CD4-positive, alpha-beta T cell treated with Interferon gamma for 1 hour (primary cell): ENCODE measurements at places on chromosomes 3 and 15.

GRCh38 chr15:25600751-25601150, 161.9 kb upstream of the UBE3A start:
- DNase-seq: no peak

GRCh38 chr3:13229273-13229949, 156.2 kb upstream of the IQSEC1 start:
- DNase-seq: no peak

- no peak for DNase-seq
These were observed 64.5 kb downstream of the GLDN start for GRCh38 chr15:51405693-51406523.

DNA sequence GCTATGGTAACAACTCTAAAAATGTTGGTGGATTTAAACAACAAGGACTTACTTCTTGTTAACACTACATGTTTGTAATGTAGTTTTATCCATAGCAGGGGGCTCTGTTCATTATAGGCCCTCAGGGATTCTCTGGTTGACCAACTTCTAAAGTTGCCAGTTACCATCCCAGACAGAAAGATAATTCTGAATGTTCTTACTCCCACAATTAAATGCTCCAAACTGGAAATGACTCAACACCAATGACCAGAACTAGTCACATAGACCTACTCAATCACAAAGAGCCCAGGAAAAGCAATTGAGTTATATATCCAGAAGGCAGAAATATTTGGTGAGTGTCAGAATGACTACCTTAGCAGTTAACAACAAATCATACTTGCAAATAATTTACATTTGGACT, 199.3 kb upstream of the UMPS start:
- no peak for DNase-seq

DNA sequence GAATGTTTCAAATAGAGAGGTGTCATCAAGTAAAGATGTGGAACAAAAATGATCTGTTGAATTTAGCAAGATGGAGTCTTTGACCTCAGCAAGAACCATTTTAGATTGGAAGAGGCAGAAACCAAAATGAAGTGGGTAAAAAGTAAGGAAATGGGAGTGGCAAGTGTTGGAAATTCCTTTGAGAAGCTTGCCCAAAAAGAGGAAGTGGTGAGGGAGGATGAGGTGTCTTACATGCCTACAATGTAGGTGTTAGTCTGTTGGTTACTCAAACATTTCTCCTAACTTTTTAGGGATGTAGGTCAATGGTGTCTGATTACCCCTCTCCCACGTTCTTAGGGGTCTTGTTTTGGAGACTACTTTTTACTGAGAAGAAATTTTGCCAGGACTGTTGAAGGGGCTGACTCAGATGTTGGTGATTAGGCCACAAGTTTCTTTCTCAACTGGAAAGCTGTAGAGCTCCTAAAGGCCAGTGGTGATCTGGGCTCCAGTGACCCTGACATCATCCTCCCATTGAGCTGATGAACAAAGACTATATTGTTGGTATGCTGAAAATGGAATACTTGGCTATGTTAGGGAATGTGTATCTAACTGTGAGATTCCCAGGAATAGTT, 5.1 kb downstream of the PPP2R3A start:
- DNase-seq: no peak

- DNase-seq: no peak
These were observed 92.7 kb downstream of the UACA start for GRCh38 chr15:70670680-70671079.

DNA sequence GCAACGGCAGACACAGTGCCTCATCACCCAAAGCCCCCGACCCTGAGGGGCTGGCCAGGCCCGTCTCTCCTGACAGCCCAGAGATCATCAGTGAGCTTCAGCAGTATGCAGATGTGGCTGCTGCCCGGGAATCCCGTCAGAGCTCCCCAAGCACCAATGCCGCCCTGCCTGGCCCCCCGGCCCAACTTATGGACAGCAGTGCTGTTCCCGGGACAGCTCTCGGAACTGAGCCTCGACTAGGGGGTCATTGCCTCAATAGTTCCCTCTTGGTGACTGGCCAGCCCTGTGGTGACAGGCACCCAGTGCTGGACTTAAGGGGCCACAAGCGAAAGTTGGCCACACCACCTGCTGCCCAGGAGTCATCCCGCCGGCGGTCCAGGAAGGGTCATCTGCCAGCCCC, 8.6 kb upstream of the TEX264 start:
- no peak for DNase-seq

- no peak for DNase-seq
These were observed 3.6 kb upstream of the CHRM5 start for GRCh38 chr15:33964665-33965040.

DNA sequence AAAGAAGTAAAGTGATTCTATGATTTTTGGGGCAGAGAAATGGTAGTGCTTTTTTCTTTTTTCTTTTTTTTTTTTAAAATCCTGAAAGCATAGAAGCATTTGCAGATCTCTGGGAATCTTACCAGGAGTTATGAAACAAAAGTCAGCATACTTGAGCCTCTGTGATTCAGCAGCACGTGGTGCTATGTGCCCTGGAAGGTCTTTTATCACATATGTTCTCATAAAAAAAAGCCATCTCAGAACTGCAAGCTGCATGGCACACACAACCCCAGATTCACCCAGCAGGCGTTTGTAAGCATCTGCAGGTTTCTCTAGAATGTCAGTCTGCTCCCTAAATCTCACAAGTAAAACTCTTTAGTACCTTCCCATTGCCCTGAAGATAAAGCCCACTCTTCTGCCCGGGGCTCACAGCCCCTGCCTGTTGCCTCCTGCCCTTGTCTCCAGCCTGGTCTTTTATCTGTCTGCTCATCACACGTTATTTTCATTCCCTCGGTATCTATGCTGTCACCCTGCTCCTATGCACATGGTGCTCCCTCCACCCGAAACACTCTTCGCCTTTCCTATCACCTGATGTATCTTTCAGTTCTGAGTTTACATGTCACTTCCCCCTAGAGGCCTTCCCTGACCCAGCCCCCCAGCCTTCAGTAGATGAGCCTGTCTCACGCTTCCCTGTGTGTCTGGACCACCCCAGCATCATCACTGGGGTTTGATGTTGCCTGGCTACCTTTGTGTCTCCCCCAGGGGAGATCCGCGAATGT, 72.4 kb downstream of the CHDH start:
- DNase-seq: no peak
